ENCODE measurements at places on chromosomes 16 and 17.

DNA sequence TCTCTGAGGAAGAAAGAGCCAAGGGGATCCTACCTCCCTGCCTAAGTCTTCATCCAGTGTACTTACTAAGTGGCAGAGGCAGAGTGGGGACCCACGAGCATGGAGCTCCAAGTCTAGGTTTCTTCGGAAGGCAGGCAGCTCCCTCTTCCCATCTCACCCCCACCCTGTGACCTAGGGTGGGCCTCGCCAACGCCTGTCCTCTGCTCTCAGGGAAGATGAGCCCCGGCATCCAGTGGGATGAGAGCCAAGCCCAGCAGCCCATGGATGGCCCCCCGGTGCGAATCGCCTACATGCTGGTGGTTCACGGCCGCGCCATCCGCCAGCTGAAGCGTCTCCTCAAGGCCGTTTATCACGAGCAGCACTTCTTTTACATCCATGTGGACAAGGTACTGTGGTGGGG lies 8.3 kb downstream of the XYLT2 start:
- DNase-seq: no peak

GRCh38 chr16:56263711-56264608 lies 72.7 kb downstream of the GNAO1 start:
- DNase-seq: no peak

DNA sequence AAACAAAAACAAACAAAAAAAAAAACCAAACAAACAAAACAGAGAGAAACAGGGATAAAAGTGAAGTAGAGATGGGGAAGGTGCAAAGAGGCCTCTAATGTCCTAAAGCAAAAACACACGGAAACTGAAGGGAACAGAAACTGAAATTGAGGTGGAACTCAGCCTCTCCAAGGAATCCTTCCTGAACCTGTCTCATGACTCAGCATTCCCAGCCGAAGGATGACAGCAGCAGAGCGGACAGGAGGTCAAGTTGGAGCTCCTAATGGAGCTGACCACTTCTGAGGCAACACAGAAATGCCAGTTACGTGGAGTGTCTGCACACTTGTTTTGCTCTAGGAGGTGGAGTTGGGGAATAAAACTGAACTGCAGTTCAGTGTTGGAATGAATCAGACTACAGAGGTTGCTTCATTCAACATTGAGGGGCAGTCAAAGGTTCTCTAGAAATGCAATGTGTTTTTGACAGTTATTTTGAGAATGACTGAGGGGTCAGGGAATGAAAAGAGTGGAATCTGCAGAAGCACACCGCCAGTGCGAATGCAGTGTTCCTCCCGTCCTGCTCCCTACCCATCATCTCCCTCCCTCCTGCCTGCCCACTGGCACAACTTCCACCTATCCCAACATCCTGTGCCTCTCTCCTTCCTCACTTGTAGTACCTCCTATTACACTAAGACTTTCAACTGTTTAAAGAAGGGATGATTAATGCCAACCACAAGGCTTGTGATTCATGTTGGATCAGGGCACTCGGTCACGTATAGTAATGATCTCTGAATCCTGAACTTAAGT lies 6.3 kb downstream of the UBE2O start:
- DNase-seq: peak; percentile 52

GRCh38 chr17:65297916-65298315 lies 160.7 kb downstream of the RGS9 start:
- DNase-seq: no peak

DNA sequence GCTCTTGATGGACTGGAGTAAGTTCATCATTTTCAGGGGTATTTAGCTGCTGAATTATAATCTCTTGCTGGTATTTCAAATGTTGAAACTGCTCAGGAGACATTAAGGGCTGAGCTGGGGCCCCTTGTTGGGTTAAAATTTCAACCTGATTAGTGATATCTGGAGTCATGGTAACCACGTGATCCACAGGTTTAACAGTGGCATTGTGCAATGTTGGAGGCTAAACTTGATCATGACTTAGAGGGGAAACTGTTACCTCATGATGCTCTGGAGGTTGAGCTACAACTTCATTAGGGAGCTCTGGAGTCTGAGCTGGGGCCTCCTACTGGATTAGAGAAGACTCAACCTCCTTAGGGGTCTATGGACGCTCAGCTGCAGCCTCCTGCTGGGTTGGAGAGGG lies 17.2 kb upstream of the MPP2 start:
- DNase-seq: no peak

GRCh38 chr17:17782523-17783115 lies 54.2 kb downstream of the SREBF1 start:
- no peak for DNase-seq

- no peak for DNase-seq
These were observed 21.2 kb downstream of the AKAP1 start for GRCh38 chr17:57106107-57106835.

DNA sequence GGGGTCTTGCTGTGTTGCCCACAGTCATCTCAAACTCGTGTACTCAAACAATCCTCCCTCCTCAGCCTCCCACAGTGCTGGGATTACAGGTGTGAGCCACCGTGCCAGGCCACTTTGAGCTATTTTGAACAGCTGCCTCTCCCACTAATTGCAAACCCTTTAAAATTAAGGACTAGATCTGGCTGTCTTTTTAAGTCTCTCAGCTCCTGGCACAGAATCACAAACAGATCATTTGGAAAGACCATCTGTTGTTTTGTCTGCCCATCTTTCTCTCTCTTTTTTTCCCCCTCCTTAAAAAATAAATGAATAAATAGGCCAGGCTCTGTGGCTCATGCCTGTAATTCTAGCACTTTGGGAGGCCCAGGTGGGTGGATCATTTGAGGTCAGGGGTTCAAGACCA lies 10.9 kb upstream of the STAT3 start:
- no peak for DNase-seq

Measured in stromal cell of bone marrow (primary cell).